ENCODE measurements at places on chromosomes 6 and 20.

GRCh38 chr20:50418890-50419642, 91.1 kb upstream of the PTPN1 start:
- DNase-seq, result no peak

DNA sequence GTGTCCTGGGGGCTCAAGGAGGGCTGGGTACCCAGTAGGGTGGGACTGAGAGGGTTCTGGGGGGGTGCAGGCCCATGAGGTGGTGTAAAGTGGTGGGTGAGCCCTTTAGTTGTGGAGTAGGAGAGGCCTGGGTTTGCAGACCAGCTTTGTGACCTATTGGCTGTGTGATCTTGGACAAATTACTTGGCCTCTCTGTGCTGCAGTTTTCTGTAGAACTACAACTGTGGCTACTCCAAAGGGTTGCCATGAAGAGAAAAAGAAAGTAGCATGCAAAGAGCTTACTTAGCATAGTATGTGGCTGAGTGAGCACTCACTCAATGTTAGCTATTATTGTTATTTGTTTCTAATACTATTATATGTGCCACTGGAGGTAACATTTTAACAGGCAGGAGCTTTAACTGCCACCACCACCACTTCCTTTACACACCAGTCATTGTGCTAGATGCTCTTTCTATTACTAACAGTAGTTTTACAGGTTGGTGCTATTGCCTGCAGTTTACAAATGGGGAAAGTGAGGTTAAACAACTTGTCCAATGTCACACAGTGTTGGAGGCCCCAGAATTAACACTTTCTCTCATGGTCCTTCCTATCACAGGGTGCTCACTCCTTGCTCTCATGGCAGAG, 286.8 kb downstream of the DHX35 start:
- no peak for DNase-seq

DNA sequence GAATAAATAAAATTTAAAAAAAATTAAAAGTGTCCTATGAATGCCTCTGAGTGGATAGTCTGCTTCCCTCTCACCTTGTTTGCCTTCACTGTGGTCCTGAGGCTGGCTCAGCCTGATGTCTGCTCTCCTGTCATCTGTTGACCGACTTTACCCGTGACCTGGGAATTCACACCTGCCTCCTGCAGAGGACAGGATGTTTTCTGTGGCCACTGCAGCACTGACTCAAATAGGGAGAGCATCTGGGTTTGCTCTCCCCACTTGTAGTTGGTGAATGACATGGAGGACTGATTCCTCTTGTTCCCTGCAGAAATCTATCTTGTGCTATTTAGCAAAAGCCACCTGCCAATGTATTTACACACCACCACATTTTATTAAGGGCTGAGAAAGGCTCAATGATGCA, 52.4 kb upstream of the ERVFRD-1 start:
- DNase-seq, result no peak

GRCh38 chr6:9647071-9647445, 767.8 kb downstream of the TFAP2A start:
- DNase-seq, result no peak

DNA sequence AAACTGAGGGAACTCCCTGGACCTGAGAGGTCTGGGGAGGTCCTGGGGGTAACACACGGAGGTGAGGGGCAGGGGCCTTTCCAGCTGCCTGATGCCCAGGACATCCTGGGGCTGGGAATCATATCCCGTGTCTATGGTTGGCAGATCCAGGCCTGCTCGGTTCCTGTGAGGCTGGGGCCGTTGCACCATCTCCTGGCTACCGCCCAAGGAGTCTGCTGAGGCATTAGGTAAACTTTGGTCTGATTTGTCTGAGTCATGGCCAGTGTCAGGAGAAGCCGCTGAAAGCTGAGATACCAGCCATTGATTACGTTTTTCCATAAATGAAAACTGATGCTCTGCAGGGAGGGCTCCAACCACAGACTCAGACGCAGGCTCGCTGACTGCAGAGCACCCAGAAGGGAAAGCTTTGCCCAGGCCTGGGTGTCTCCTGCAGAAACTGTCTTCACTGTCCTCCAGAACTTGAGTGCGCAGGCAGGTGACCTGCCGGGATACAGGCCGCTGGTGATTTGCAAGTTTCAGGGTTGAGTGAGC, 14.2 kb downstream of the TRAF3IP2 start:
- DNase-seq, result peak; percentile 96

All from ACHN (cell line).